ENCODE measurements at places on chromosomes 4 and X.

GRCh38 chr4:146338512-146338911 is 124.2 kb downstream of the REELD1 start:
- DNase-seq: no peak

DNA sequence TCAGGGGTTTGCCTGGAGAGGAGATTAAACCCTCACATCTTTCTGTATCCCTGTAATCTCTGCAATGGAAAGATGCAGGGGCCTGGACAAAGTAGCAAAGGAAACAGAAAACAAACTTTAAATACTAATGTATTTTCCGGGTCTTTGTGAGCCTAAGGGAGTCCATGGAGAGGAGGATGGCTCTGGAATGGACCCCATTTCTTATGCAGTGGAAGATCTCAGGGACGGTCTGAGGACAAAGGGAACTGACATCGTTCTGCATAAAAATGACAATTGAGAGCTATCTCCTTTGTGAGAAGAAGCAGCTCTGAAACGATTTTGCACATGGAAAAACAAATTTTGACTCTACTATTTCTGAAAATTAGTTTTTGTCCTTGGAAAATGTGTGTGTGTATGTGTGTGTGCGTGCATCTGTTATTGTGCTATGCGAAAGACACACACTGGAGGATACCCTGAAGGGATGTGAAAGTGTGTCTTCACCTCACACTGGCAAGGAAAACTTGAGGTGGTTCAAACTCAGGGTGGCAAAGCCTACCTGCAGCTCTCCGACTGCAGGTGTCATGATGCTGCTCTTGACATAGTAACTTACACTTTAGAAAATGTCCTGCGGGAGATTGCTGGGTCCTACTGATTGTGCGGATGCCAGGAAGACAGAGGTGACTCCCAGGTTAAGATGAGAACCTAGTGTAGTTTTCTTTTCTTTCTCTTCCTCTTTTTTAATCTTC is 126.4 kb upstream of the JADE1 start:
- DNase-seq: no peak

DNA sequence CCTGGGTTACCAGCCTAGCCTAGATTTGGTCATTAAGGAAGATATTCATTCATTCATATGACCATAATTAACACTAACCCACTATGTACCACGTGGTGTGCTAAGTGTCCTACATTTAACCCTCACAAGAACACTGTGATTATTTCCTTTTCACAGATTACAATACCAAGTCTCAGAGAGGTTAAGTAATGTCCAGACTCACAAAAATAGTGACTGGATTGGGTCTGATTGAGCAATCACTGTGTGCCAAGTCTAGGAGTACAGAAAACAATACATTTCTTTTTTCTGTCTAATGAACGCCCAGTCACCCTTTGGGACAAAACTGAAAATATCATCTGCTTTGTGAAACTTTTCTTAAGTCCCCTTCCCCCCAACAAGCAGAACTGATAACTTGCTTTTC is 7.6 kb upstream of the DLG3 start:
- DNase-seq: no peak

- DNase-seq: no peak
Measured at GRCh38 chr4:23835774-23836478, 53.9 kb downstream of the PPARGC1A start.
